ENCODE measurements at places on chromosomes 2 and 18.

GRCh38 chr2:105517814-105518705 is 119.2 kb upstream of the FHL2 start:
- no peak for DNase-seq

- no peak for DNase-seq
Observed at GRCh38 chr2:233301811-233302210, 5.8 kb upstream of the SAG start.

- no peak for DNase-seq
Observed at GRCh38 chr2:27442920-27443282, 720 bp downstream of the KRTCAP3 start.

GRCh38 chr18:69529151-69529550 is 128.5 kb downstream of the DOK6 start:
- no peak for DNase-seq

DNA sequence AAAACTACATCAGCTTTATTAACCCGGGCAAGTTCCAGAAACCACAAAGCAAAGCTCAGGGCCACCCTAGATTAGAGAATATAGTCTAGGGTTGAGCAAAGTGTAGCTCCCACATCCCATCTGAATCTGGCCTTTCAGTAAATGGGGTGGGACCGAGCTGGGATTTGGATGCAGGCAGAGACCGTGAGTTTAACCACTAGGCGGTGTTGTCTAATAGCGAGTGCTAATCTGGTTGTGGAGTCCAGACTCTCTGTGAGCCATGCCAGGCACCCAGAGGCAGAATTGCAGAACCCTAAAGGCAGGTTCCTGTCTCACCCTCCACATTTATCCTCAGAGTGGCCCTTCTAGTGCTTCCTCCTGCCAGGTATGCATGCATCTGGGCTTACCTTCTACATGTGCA is 435.9 kb downstream of the TSN start:
- no peak for DNase-seq

DNA sequence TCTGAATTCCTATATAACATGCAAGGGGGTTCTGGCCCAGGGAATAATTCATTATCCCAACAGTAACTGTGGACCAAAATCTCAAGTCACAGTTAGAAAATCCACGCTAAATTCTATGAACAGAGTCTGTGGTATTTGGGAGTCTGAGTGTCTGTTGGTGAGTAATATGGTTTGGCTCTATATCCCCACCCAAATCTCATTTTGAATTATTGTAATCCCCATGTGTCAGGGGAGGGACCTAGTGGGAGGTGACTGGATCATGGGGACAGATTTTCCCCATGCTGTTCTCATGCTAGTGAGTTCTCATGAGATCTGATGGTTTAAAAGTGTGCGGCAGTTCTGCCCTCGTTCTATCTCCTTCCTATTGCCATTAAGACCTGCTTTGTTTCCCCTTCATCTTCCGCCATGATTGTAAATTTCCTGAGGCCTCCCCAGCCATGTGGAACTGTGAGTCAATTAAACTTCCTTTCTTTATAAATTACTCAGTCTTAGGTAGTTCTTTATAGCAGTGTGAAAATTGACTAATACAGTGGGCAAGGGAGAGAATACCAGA is 68.3 kb downstream of the NBAS start:
- DNase-seq: no peak

GRCh38 chr18:433960-434359 is 66.5 kb downstream of the COLEC12 start:
- DNase-seq: no peak

- no peak for DNase-seq
Observed at GRCh38 chr2:216016581-216016980, 3.2 kb upstream of the MREG start.

- no peak for DNase-seq
Observed at GRCh38 chr18:45267622-45268021, 347.7 kb upstream of the SLC14A2 start.

GRCh38 chr2:108936866-108937265 is 52.2 kb downstream of the EDAR start:
- no peak for DNase-seq

- no peak for DNase-seq
Observed at GRCh38 chr2:121142452-121142851, 142.6 kb downstream of the TFCP2L1 start.

DNA sequence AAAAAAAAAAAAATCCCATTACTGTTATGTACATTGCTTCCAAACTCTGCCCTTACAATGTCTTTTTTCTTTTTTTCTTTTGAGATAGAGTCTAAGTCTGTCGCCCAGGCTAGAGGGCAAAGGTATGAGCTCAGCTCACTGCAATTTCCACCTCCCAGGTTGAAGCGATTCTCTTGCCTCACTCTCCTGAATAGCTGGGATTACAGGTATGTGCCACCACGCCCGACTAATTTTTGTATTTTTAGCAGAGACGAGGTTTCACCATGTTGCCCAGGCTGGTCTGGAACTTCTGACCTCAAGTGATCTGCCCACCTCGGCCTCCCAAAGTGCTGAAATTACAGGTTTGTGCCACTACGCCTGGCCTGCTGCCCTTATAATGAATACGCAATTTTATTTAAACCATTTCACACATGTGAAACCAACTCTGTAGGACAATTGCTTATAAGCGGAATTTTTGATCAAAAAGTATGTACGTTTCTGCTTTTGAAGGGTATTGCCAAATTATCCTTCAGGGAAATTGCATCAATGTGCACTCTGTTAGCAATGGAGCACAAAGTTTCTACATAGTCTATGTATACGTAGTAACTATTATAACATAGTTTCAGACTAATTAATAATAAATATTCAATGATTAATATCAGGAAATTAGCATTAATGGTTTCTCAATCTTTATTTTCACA is 55.7 kb upstream of the ACTR3 start:
- no peak for DNase-seq

GRCh38 chr2:26759845-26760244 is 4.2 kb upstream of the SLC35F6 start:
- no peak for DNase-seq

DNA sequence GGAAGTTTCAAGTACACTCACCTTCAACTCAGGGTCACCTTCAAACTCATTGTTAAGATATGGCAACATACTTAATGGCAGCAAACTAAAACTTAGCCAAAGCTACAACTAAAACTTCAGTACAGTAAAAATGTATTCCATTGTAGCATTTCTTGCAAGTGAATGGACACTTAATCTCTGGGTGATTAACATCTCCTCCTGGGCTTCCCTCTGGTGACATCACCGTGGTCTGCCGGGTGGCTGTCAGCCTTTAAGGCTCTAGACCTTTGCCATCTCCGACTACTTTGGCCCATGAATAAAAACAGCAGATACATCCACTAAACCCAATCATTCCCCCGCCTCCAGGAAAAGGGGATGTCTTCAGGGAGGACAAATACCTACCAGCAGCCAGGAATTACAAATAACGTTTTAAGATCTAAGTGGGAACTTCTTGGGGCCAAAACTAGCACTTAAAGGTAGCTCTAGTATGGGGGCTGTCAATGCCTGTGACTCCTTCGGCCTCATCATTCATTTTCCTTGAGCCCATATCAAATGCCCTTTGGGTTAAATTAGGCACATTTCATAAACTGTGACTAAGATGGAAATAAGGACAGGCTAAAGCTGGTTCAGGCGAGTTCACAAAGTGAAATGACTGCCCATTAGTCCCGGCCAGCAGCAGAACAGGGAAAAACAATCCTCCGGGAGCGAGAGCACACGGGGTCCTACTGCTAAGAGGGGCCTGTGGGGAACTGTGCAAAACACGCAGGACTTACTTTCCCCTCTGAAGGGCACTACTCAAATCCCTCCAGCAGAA is 1.1 kb downstream of the TFCP2L1 start:
- DNase-seq: no peak

DNA sequence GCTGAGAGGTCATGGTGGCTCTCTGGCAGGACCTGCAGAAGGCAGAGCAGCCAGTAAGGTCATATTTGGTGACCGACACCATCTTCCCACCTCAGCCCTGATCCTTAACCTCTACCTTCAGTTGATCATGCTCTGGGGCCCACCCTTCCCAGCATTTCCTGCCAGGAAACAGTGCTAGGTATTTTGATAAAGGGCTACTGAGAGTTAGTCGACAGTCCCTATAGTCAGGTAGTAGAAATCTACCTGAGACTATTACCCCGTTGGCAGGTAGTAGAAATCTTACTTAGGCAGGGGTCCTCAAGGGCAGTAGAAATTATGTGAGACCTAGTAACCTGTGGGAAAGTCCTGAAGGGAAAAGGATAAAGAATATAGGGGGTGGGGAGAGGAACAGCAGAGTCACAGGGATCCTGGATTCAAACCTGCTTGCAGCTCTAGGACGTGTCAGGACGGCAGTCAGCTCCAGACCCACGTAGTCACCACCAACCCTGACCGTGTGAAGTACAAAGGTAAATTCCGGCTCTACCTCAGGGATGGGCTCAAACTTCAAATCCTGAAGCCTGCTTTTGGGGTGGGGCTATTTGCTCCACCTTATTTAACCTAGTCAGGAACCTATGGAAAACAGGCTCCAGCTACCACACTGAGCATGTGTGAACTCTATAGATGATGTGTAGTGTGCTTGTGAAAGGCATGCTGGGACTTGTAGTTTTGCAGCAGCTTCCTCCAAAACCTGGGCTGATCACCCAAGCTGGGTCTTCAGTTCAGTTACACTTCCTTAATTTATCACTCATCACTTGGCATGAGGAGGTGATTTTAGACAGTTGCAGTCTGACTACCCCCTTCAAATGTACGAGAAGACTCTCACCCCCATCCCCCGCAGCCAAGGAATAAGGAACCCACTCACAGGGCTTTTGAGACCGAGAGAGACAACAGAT is at the start of gene DQX1:
Gene DQX1 (minus strand): TSS at position 515 of the 932 bp plus-strand sequence. CDS start 502 bp downstream, at position 13.
- DNase-seq: no peak

DNA sequence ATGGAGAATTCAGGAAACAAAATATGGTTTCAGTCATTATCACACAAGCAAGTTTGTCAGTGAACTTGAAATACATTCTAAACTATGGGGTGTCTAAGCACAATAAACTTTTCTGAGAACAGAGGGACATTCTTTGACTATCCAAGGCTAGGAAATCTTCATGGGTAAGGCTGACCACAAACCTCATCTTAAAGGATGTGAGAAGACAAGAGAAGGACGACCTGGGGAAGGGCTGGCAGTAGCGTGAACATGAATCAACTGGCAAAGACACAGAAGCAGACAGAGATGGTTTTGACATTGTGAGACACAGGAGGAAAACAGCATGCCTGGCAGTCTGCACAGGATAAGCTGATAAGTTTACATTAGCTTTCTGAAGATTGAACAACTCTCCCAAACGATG is 752.4 kb upstream of the SLC8A1 start:
- DNase-seq: no peak

DNA sequence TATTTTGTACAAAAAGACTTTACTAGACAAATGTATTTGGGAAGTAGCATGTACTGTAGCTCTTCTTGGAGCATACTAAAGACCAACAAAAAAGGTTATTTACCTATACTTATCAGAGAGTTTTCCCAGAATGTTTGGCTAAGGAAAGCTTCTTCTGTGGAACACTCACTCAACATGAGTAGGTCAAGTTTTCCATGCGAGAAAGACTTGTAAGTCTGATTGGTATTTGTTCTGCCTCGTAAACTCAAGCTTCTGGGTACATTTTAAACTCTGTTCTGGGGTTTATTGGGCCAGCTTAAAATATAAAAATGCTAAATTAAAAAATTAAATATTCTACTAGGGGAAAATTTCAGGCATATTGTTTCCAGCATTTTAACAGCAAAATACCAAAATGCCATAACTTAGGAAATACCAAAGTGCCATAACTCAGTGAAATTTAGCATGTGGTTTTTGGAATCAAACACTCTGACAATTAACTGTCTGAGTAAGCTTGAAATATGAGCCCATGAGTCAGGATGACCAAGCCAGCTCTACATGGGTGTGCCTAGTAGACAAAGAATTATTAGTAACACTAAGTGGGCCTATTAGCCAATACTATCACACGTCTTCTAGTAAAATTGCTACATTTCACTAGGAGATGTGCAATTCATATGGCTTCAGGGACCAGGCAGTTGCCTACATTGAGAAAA is 47.3 kb upstream of the SERPINE2 start:
- DNase-seq: no peak

DNA sequence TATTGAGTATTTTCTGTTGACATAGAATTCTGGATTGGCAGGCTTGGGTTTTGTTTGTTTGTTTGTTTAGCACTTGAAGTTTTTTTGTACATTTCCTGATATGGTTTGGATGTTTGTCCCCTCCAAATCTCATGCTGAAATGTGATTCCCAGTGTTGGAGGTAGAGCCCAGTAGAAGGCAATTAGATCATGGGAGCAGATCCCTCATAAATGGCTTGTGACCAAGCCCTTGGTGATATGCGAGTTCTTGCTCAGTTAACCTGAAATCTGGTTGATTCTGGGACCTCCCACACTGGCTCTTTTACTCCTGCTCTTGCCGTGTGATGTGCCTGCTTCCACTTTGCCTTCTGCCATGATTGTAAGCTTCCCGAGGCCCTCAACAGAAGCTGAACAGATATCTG is 98.0 kb downstream of the PTPN4 start:
- DNase-seq: no peak

GRCh38 chr2:16452123-16452522 is 213.5 kb downstream of the CYRIA start:
- no peak for DNase-seq

DNA sequence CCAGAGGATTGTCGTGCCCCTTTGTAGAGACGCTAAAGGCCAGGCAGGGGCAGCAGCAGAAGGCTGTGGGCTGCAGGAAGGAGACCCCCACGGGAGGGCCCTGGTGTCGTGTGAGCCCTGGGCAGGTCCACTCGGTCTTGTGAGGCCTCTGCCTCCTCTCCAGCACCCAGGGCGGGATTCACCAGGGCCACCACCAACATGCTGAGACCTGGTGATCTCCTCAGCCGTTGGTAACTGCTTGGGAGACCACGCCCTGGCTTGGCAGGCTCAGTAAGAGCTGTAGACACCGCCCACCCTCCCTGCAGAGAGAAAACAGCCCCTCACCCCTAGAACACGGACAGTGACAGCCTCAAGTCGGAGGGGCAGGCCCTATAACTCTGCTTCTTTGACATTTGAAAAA is 21.1 kb downstream of the MBP start:
- DNase-seq: no peak

Data from C1 segment of cervical spinal cord (tissue), 14 donors.